ENCODE measurements at places on chromosomes 2 and 18. TPM values are rescaled to one million over a fixed set of nuclear protein-coding genes. Genes with fewer than 3 reads are reported as not detected.

The ERBB4 gene
- total RNA-seq, result not detected

The EVX2 gene
- total RNA-seq, result not detected

The PREB gene
- 61.6 TPM for total RNA-seq

The IL18R1 gene
- total RNA-seq, result 25.9 TPM

The PLCL1 gene
- 0.20 TPM for total RNA-seq

The TRIM54 gene
- total RNA-seq, result 0.28 TPM

The TEX44 gene
- total RNA-seq, result not detected

The HOXD8 gene
- total RNA-seq, result not detected

The SLC5A7 gene
- not detected for total RNA-seq

The CIAO1 gene
- 76.8 TPM for total RNA-seq

The POTEJ gene
- total RNA-seq, result not detected

The PEX13 gene
- total RNA-seq, result 19.4 TPM

The LYG1 gene
- total RNA-seq, result 0.98 TPM

The HADHB gene
- total RNA-seq, result 83.5 TPM

The RNU2-63P gene
- total RNA-seq, result 21.2 TPM

The ALPP gene
- total RNA-seq, result not detected

DNA sequence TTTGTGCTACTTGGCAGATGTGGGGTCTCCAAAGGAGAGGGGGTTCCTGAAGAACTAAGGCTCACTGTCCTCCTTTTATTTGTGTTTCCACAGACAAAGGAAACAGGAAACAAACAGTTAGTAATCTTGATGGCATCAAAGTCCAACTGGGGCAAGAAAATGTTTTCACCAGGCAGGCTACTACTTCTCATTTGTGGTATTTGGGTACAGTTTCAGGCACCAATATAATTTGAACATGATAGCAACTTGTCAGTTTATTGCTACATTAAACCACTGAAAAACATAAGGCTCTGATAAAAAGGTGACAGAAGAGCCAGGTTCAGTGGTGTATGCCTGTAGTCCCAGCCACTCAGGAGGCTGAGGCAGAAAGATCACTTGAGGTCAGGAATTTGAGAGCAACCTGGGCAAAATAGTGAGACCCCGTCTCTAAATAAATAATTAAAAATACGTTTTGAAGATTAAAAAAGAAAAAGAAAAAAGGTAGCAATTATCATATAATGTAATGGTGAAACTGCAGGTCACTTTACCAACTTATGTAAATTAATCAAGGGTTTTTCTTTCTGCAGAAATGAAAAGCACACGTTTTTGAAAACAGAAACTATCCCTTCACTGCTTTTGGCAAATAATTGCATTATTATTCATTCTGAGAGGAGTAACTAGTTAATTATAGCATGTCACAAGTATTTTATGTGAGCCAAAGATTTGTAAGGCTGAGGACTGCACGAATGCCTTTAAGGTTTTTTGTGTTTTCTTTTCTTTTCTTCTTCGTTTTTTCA, 157.5 kb upstream of the CAVIN2 start:
- no peaks in the 10 kb centered on the region for H3K36me3 ChIP-seq
- H3K27ac ChIP-seq, result no peak overlapping the region
- DNase-seq, result no peak
- no peaks in the 10 kb centered on the region for H3K4me1 ChIP-seq

DNA sequence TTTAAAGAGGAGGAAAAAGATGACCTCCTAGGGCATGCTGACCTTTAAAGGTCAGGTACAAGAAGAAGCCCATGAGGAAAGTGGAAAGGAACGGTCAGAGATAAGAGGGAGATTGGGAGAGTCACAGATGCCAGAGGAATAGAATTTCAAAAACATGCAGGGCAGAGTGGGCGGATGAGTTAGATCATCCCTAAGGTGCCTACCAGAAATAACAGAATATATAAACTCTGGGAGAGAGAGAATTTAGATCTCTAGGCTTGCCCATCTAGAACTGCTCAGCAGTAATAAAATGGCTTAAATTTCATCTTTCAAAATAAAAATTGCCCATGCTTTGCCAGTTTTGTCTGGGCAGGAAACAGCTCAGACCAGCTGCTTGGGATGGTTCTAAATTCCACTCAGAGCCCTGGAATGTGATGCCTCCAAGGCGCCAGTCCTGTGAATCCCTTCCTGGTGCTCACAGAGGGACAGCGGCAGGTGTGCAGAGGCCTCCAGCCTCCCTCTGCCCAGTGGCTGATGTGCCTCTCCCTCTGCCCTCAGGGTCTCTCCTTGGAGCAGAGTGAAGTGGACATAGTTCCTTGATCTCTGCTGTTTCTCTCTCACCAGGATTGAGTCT, 130.9 kb downstream of the ANTXR1 start:
- peaks cover 40% of the 10 kb centered on the region for H3K27me3 ChIP-seq
- no peak for DNase-seq
- H3K27ac ChIP-seq, result no peak overlapping the region
- no peaks in the 10 kb centered on the region for H3K4me1 ChIP-seq
- H3K4me3 ChIP-seq, result no peak overlapping the region

- no peak overlapping the region for H3K4me3 ChIP-seq
- H3K36me3 ChIP-seq, result peaks cover 2% of the 10 kb centered on the region
- no peak overlapping the region for H3K27ac ChIP-seq
- no peak for DNase-seq
Measured at GRCh38 chr18:22164337-22165048, 4.9 kb upstream of the GATA6 start.

DNA sequence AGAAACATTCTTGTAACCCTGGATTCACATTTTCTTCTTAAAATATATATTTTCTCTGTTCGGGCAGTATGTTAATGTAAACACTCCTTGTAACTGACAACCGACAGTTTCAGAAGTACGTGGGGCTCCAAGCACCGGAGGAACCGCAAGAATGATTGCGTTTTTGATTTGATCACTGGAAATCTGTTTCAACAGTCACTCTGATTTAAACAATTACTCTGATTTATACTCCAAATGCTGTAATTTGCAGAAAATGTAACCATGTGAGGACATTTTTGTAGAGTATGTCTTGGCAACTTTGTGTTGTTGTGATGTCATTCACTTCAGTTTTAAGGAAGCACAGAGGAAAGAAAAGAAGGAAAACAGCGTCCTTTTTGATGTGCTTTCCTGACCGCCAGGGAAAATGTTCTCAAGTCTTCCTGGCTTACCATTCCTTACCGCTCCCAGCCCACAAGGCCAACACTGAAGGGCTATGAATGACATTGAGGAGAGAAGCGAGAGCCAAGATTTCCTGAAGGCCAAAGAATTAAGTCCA, 77.7 kb downstream of the APOB start:
- H3K4me1 ChIP-seq, result no peaks in the 10 kb centered on the region
- no peak overlapping the region for H3K27ac ChIP-seq
- peaks cover 31% of the 10 kb centered on the region for H3K27me3 ChIP-seq
- H3K36me3 ChIP-seq, result no peaks in the 10 kb centered on the region

DNA sequence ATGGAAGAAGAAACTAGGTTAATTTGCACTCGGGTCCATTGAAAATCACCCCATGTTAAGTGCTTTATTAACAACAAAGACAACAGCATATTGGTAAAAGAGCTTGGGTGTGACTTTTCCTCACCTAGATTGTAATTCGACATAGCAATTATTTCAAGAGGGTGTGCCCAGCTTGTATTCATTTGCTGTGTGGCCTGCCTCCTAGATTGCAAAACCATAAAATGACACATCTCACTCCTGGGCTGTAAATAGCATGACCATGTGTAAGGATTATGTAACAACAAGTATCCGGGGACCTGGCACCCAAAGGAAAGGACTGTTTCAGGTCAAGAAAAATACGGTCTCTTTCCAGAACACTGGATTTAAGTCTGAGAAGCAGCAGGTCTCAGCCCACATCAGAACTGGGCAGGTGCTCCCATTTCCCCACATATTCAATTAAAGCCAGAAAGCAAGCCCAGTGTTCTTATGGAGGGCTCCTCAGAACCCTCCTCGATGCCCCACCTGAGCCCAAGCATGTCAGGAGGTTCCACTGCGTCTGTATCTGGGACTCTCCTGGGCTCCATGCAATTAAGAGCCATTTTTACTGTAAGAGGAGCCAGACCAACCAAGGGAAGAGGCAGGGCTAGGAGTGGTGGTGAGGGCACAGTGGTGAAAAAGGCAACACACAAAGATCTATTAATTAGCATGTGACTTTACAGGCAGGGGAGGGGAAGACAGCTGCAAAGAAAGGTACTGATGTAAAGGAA, 39.2 kb downstream of the MREG start:
- H3K36me3 ChIP-seq, result peaks cover 45% of the 10 kb centered on the region
- DNase-seq, result no peak
- H3K27me3 ChIP-seq, result no peaks in the 10 kb centered on the region
- peaks cover 65% of the 10 kb centered on the region for H3K4me1 ChIP-seq
- no peak overlapping the region for H3K27ac ChIP-seq

- no peak overlapping the region for H3K4me3 ChIP-seq
- H3K27ac ChIP-seq, result no peak overlapping the region
- DNase-seq, result no peak
- peaks cover 15% of the 10 kb centered on the region for H3K36me3 ChIP-seq
- H3K27me3 ChIP-seq, result peaks cover 88% of the 10 kb centered on the region
Measured at GRCh38 chr2:127560931-127561280, 25.4 kb downstream of the MYO7B start.

DNA sequence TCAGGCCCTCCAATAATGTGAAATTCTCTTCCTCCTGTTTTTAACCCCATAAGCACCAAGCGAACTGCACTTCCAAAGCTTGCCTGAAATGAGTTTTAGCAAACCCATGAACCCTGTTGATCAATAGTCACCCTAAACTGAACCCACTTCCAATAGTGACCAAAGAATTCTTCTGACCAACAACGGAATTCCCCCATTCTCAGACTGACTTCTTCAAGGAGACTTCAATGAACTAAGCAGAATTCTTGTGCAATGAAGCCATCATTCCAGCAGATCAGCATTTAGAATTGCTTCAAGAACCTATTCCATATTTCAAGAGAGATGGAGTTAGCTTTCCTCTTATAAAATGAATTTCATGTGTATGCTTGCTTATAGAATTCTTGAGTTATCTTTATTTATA, 176.9 kb upstream of the FN1 start:
- no peak overlapping the region for H3K4me3 ChIP-seq
- H3K4me1 ChIP-seq, result no peaks in the 10 kb centered on the region
- no peak overlapping the region for H3K27ac ChIP-seq
- no peak for DNase-seq
- no peaks in the 10 kb centered on the region for H3K36me3 ChIP-seq
- H3K27me3 ChIP-seq, result no peaks in the 10 kb centered on the region

DNA sequence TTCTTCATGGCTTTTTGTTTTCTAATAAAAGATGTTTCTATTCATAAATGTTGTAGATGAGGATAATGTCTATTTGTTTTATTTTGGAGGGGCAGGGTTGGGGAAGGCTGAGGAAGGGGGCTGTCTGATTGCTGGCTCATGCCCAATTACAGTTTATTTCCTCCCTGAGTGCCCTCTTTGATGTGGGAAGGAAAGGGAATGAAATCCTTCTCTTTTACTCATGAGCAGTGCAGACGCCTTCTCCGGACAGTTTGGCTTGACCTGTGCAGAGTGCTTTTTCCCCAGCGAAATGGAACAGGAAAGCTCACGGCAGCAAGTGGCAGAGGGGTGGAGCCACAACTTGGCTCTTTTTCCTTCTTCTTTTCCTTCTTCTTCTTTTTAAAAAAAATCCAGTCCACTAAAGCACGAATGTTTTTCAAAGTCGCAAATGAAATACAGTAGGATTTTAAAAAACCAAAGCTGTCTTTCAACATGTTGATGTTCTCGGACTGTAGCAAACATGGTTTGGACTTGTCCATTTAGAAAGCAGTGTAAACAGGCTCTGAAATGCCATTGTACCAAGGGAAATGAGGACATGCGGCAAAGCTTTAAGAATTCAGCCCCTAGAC, 34.5 kb downstream of the RAB31 start:
- H3K4me3 ChIP-seq, result no peak overlapping the region
- peaks cover 54% of the 10 kb centered on the region for H3K27me3 ChIP-seq

GRCh38 chr18:5461041-5461440, 82.8 kb downstream of the EPB41L3 start:
- no peaks in the 10 kb centered on the region for H3K27me3 ChIP-seq
- no peak for DNase-seq
- no peaks in the 10 kb centered on the region for H3K36me3 ChIP-seq
- no peak overlapping the region for H3K27ac ChIP-seq

DNA sequence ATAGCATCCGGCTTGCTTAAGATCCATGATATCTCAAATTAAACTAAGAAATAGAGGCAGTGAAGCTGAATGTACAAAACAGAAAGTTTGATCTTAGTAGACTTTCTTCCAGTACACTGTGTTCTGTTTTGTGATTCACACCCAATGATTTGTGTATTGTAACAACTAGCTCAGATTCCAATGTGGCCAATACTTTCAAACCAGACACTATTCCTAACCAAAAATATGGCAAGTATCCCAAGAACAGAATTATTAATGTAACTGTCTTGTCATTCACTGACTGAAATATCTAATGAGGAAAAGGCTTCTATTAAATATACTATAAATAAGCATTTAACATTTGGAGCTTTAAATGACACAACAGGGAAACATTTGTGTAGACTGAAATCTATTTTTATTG, 299.1 kb downstream of the NRXN1 start:
- no peaks in the 10 kb centered on the region for H3K36me3 ChIP-seq
- H3K27ac ChIP-seq, result no peak overlapping the region
- no peaks in the 10 kb centered on the region for H3K4me1 ChIP-seq
- no peaks in the 10 kb centered on the region for H3K27me3 ChIP-seq
- H3K4me3 ChIP-seq, result no peak overlapping the region

DNA sequence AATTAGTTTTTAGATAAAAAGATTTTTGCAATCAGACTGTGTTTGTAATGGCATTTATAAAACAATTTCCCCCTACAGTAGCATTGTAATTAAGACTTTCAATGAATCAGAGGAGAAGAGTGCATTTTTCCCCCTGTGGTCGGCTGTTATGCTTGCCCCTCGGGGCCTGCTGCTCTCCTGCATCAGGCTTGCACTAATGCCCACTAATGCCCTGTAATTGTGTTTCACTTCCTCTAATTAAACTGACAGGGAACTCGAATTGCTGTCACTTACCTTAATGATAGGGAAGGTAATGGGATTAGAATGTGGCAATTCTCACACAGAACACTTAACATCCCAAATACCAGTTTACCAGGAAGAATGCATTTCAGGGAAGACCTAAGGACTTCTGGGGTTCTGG, 61.2 kb upstream of the LRRTM1 start:
- no peaks in the 10 kb centered on the region for H3K36me3 ChIP-seq
- no peak for DNase-seq
- no peak overlapping the region for H3K4me3 ChIP-seq
- no peak overlapping the region for H3K27ac ChIP-seq

DNA sequence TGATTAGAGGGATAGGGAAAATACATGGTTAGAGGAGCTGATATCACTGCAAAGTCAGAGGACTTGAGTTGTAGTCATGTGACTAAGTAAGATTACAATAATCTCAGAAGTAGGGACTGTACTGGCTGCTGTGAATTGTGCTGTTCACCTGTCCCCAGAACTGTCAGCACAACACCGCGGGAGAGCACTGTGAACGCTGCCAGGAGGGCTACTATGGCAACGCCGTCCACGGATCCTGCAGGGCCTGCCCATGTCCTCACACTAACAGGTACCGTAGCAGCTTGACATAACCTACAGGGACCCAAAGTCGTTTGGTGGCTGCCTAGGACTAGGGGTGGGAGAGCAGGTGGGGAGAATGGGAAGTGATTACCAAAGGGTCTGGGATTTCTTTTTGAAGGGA, 132.8 kb upstream of the TTC39C start:
- DNase-seq, result no peak
- H3K4me1 ChIP-seq, result peaks cover 14% of the 10 kb centered on the region
- H3K27ac ChIP-seq, result no peak overlapping the region
- H3K27me3 ChIP-seq, result peaks cover 2% of the 10 kb centered on the region
- H3K36me3 ChIP-seq, result peaks cover 2% of the 10 kb centered on the region

Data from activated CD8-positive, alpha-beta memory T cell treated with anti-CD3 and anti-CD28 coated beads, Interleukin-2, amount 10 ng/mL, durations not matched to agents 7 days and 5 days (primary cell).